ENCODE measurements at places on chromosomes 2 and 18.

GRCh38 chr2:15943378-15944280 is 3.3 kb downstream of the MYCN start:
- DNase-seq = no peak

DNA sequence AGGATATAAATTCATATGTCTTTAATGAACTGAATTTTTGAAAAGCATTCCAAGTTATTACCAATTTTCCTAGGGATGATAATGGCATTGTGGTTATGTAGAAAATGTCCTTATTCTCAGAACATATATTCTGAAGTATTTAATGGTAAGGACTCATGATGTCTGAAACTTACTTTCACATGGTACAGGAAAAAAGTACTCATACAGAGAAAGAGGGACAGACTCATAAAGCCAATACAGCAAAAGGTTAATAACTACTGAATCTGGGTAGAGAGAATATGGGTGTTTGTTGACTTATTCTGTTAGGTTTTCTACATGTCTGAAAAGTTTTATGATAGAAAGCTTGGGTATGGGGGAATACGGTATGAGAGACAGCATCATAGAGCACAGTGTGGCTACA is 84.3 kb upstream of the SERTAD2 start:
- DNase-seq = no peak

DNA sequence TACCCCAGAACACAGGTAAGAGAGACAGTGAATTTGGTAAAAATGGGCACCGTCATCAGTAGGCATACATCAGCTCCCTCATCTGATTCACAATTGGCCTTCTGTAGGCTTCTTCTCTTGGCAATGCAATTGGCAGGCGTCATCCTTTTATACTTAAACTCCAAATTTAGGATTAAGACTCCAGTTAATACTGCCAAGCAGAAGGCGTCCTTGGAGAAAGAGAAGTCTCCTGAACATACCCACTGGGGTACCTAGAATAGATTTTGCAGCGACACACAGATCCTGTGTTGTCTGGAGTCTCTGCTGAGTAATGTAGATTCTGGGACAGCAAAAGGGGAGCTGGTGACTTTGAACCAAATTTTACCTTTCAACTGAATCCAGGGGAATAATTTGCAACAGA is 592 bp upstream of the METAP1D start:
- DNase-seq = no peak

DNA sequence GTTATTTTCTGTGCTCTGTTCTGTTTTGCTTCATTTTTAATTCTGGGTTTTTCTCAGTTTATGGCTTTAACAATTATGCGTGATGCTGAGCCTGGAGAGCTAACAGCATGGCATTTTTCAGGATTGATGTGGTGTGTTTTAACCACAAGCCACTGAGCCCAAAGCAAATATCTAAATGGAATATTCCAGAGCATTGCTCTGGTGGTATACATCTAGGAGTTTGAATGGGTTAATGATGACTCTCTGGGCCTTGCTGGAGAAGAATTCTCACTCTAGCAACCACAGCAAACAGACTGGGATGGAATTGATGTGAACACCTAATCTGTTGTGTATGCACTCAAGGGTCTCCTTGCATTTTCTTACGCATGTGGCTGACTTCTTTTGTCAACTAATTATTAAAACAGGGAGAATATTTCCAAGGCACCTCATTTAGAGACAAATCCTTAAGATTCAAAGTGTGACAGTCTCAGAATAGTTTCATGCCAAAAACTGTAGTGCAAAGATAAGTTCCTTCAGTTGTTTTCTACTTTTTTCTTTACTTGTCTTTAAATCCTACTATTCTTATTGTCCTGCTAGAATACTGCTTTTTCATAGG is 164.0 kb downstream of the DTNA start:
- no peak for DNase-seq

- no peak for DNase-seq
Observed at GRCh38 chr2:23626701-23627230, 241.8 kb downstream of the KLHL29 start.

DNA sequence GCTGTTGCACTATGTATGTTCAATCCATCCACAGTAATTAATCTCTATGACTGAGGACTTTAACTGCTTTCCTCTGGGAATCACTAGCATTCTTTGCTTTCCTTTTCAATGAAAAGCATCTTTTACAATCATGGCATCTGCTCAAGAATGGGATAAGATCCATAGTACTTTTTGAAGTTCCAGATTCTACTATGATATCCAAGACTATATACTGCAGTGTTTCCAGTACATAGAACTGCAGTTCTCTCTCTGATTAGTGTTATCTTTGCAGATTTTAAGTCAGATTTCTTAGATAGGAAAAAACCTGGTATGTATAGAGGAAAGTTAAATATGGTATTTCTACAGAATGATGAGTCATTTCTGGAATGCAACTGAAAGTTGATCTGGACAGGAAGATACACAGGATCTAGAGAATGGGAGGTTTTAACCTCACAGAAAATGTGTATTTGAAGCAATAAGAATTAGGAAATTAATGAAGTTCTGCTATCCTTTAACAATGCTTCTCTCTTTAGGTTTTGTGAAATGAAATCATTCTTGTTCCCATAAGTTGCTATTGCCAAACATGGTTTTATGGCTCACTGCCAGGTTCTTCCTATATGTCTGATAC is 670.7 kb downstream of the ERBB4 start:
- DNase-seq = no peak

GRCh38 chr2:9748577-9748976 is 94.7 kb upstream of the TAF1B start:
- no peak for DNase-seq

GRCh38 chr2:157900203-157900602 is 24.1 kb upstream of the ACVR1 start:
- DNase-seq = no peak

GRCh38 chr2:74072565-74072964 is 75.1 kb downstream of the BOLA3 start:
- DNase-seq = no peak

GRCh38 chr2:224069172-224069571 is 30.1 kb upstream of the SERPINE2 start:
- DNase-seq = no peak

GRCh38 chr2:129885735-129886134 is 93.7 kb upstream of the RAB6C start:
- DNase-seq = no peak

DNA sequence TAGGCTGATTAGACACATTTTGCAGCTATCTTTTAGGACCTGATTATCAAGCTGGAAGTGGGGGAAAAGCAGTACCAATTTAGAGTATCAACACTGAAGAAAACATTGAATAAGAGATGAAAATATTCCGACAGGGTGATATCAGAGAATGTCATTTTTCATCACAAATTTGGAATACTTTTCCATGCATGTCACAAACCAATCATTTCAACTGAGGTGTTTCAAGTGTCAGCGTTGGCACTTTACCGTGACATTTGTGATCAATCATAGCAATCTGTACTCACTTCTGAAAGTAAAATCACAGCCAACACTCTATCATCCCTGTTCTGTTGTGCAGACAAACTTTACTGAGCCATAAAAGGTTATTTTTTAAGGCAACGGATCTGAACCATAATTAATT is 75.4 kb downstream of the PDE1A start:
- no peak for DNase-seq

DNA sequence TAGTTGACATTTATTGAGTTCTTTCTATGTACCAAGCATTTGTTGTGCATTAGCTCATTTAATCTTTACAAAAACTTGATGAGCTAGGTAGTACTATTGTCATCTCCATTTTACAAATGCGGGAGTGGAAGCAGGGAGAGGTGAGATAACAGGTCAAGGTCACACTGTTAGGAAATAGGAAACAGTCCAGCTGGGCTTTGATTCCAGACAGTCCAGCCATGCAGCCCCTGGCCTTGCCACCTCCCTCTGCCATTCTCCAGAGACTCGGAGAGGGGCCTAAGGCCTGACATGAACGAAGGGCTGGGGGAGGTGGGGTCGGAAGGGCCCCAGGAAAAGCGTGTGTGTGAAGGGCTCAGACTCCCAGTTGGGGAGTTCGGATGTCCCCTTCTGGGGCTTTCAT is 55.6 kb downstream of the ODC1 start:
- DNase-seq = no peak

- DNase-seq = no peak
Observed at GRCh38 chr2:179571252-179571651, 290.2 kb downstream of the ZNF385B start.

DNA sequence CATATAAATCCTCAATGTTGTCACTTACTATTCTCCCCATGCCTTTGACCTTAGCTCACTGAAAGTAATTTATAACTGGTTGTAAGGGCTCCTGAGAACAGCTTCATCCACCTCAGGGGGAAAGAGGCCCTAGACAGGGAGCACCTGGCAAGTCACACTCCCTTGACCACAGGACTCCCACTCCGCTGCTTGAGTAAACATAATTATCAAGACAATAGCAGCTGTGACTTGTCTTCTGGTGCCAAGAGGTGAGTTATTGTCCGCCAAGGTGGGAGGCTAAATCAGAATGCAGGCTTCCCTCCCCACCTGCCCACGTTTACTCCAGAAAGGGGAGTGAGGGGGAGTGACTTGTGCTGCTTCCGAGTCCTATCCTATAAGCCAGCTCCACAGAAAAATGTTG is 230.6 kb upstream of the LRATD1 start:
- DNase-seq = no peak

DNA sequence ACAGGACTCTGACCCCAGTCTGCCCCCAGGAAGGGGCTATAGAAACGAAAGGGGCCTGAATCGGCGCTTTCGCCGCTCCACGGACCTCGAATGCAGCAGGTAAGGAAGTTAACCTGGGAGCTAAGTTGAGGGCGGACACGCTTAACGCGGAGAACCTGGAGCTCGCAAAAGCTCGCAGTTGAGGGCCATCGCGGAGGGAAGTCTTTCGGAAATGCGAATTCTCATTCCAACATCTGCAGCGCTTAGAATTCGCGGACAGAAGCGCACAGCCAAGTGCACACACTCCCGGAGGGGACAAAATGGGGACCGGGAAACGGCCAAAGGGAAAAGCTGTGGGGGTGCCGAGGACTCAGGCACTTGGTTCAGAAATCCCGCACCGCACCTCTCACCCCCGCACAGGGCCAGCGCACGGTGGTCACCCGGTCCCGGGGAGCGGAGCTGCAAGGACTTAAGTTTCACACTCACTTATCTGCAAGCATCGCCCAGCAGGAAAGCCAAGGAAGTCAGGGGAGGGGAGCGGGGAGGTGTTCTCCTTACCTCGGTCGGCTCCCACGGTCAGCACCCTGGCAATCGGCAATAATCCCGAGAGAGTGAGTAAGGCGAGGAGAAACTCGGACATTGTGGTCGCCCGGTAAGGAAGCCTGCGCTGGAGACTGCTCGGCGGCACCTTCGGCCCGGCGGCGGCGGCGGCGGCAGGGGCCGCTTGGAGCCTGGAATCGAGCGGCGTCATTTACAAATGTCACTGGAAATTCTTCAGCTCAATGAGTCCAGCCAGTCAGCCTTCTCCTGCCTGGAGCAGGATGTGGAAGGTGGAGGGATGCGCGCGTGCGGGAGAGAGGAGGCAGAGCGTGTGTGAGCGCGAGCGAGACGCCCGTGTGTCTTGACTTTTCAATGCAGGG is 456 bp downstream of the LRP1B start:
- no peak for DNase-seq

DNA sequence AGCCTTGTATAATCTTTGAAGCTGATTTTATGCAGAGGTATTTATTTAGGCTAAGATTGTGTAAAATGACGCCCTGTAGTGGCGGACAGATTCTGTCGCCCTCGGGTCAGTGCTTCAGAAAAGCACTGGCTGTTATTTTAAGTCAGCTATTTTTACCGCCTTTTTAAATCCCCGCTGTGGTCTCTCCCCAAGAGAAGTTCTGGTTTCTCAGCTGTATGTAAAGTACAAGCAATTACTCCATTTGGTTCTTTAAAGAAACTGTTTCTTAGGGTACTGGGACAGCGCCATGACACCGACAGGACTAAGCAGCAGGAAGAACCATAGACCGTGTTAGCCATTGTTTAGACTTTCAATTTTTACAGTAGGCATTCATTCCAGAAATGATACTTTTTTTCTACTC is 65.0 kb downstream of the UGGT1 start:
- no peak for DNase-seq

DNA sequence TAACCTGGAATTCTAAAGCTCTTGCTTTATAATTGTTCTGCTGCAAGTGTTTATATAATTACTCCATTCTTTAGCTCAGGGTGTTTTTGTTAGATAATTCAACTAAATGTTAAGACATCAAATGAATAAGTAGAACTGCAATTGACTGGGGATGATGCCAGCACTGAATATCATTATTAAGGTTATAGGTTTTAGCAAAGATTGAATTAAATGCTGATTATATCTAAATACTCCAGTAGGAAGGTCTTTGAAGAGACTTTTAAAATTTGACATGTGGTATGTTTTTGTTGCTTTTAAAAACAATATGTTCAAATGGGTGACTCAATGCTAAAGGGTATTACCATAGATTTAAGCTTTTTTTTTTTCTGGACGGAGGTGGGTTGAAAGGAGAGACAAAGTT is 170.1 kb upstream of the THUMPD2 start:
- no peak for DNase-seq

GRCh38 chr2:159108181-159108893 is 139.9 kb downstream of the TANC1 start:
- DNase-seq = no peak

GRCh38 chr18:67483952-67484351 is 32.6 kb downstream of the DSEL start:
- no peak for DNase-seq

DNA sequence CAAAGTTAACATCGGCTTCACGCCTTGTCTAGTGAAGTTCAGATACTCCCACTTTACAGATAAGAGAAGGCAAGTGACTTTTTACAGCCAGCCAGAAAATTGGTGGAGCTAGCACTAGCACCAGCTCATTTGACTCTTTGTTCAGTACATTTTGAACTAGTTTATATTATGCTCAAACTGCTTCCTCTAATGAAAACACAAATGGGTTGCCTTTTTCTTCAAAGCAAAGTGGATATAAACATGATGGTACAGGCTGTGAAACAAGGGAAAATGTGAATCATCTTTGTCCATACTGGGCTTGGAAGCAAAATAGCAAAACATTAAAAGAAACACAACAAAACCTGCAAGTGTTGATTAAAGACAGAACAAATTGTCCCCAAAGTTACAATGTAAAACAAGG is 99.6 kb upstream of the LHCGR start:
- no peak for DNase-seq

- DNase-seq = no peak
Observed at GRCh38 chr2:12737297-12737696, 20.6 kb downstream of the TRIB2 start.

DNA sequence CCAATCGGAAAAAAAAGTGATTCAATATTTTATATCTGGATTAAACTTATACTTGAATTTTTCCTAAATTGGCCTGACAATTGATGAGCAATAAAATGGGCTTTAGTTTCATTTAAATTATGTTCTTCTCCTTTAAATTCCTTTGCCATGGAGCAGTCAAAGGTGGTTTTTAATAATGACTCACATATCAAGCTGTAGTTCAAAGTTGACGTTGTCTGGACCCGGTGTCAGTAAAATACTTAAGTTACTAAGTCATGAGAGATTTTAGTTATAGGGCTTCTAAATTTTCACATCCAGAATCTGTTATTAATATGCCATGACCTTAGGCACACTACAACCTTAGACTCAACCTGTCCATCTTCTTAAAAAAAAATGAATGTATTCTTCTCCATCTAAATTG is 62.5 kb downstream of the CDH2 start:
- no peak for DNase-seq

Data from stimulated activated CD4-positive, alpha-beta T cell treated with anti-CD3 and anti-CD28 coated beads, Interleukin-4, amount 100 ng/mL, for 48 hours (primary cell).